Cardiac muscle cell (in vitro differentiated cells and primary cell): ENCODE measurements at places on chromosomes 3 and 15. TPM values are rescaled to one million over a fixed set of nuclear protein-coding genes. Genes with fewer than 3 reads are reported as not detected.

Gene KNL1
- 1.7 and 15.2 TPM in 2 replicates for total RNA-seq

DNA sequence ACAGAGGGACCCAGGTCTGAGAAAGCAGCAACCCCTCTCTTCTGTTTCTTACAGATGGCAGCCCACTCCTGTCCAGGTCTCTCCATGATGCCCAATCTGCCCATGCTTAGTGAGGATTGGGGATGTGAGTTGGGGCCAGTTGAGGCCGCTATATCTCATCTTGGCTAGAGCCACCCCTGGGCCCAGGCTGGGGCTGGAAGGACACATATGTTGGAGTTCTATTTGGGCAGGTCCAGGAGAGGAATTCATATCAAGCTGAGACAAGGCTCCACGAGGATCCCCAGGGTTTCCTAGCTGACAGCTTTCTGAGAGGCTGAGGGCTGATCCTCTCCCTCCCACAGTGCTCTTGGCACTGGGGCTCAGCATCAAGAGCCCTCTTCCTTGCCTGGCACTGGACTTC is 11.4 kb downstream of the TGM5 start:
- no peaks in the 10 kb centered on the region for H3K4me1 ChIP-seq
- H3K36me3 ChIP-seq, result no peaks in the 10 kb centered on the region
- DNase-seq, result no peak
- H3K27me3 ChIP-seq, result no peaks in the 10 kb centered on the region
- no peak overlapping the region for H3K27ac ChIP-seq
- no peak overlapping the region for H3K4me3 ChIP-seq

DNA sequence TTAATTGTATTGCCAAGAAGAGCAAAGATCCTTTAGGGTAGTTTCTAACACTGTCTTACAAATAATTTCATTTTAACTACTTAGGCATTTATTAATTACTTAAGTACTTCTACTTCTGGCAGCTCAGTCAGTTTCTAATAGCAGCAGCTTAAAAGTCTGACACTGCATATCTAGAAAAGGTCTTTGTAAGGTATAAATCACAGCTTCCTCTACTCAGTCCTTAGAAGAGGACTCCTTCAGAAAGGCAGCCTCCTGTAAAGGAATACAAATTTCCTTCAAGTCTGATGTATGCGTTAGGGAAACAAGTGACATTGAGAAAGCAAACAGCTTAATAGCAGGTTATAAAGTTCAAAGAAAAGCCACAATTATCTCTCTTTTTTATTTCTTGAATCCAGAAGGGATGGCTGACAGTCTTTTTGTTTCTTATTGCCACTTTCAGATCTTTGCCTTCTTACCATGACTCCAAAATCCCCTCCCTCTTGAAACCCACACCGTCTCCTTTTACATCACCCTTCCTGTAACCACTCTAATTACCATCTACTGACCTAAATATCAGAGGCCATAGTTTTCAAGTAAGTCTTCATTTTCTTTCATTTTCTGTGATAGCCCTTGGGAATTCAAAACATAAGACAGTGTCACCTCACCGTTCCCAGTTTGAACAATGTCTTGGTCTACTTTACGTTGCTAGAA is 109.5 kb downstream of the CGGBP1 start:
- no peaks in the 10 kb centered on the region for H3K36me3 ChIP-seq
- no peak for DNase-seq
- no peak overlapping the region for H3K4me3 ChIP-seq
- H3K4me1 ChIP-seq, result no peaks in the 10 kb centered on the region
- no peak overlapping the region for H3K27ac ChIP-seq

- no peak overlapping the region for H3K27ac ChIP-seq
- H3K4me1 ChIP-seq, result peaks cover 99% of the 10 kb centered on the region
- no peaks in the 10 kb centered on the region for H3K27me3 ChIP-seq
- H3K4me3 ChIP-seq, result no peak overlapping the region
- no peaks in the 10 kb centered on the region for H3K36me3 ChIP-seq
These were observed 16.4 kb downstream of the ETV5 start for GRCh38 chr3:186092360-186093070.
